ENCODE measurements at places on chromosomes 5 and 9.

DNA sequence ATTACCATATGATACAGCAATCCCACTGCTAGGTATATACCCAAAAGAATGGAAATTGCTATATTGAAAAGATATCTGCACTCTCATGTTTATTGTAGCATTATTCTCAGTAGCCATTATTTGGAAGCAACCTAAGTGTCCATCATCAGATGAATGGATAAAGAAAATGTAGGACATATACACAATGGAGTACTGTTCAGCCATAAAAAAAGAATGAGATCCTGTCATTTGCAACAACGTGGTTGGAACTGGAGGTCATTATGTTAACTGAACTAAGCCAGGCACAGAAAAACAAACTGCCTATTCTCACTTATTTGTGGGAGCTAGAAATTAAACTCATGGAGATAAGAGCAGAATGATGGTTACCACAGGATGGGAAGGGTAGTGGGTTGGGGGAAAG is 63.1 kb upstream of the TTC23L start:
- DNase-seq = no peak

DNA sequence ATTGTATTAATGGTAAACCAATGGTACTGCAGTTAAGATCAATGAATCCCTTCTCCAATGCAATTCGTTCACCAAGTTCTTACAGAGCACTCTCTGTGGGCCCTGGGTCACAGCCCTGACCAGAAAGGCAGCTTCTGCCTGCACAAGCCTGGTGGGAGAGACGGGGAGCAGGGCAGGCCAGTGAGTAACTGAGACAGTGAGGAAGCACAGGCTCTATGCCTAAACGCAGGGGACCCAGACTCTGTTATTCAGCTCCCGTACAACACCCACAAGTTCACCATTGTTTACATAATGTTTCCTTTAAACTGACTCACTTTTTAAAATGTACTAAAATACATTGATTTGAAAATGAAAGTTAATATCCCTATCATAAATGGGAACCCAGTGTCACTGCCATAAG is 40.5 kb upstream of the CTSL start:
- no peak for DNase-seq

DNA sequence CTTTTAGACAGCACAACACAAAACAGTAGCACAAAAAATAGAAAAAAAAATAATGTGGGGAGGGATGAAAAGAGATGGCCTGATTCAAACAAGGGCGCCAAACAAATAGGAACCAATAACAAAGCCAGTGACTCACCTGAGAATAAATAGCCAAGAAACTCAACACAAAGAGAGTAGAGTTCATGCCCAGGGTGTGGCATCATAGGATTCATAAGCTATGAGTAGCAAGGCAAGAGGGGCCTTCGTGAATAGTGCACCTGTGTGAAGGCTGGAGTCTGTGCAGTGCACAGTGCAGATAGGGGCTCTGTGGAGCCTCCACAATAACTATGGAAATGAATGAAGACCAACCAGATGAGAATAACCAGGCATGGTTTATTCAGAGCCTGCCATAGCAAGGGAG is 541.7 kb downstream of the SPOCK1 start:
- DNase-seq = no peak

DNA sequence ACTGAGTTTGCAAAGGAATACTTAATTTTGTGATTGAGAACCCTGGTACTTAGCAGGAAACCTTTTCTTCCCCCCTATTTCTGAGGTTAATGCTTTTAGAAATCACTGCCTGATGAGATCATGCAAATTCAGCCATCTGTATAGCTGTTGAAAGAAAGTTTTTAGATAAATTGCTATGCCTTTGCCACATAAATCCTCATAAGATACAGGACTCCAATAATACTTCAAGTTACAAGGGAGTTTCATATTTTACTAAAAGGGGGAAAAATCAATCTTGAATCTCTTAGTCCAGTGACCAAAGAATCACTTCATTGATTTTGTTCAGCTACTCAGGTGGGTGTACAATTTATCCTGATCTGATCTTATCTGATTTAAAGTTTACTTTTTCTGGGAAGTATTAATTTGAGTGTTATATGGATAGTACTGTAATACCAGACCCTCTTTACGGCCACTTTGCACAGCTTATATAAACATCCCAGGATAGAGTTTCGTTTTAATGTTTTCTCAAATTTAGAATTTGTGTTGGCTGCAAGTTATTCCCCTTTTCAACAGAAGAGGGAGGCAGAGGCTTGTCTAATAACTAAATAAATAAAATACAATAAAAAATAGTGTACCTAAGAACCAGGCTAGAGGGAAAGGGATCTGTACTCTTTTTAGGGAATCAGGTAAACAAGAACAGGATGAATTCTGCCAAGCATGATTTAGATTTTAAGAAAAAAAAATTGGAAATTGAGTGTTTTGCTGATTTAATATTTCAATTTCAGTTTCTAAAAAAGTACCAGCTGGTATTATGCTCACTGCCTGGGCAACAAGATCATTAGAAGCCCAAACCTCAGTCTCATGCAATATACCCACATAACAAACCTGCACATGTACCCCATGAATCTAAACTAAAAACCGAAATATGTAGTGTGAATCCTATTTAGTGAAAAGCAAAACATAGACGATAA is 69.1 kb downstream of the PSAT1 start:
- no peak for DNase-seq

GRCh38 chr5:98041661-98042060 is 731.8 kb upstream of the RGMB start:
- no peak for DNase-seq

DNA sequence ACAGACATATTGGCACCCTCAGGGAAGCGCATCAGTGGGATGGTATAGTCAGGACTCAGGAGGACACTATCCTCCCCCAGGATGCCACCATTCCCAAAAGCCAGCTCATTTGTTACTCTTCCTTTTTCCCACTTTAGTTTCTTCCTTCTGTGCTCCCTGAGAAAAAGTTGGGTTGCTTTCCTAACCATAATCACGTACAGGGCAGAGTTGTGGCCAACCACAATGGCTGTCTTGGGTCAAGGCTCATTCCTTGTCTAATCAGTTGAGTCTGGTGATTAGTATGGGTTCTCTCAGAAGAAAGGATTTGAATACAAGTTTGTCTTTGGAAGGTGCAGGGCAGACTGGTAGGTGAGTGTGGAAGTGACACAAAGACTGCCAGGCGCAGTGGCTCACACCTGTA is 26.6 kb upstream of the ATP6V1G1 start:
- DNase-seq = no peak

GRCh38 chr5:173271419-173271818 is 36.4 kb upstream of the NKX2-5 start:
- DNase-seq = no peak

DNA sequence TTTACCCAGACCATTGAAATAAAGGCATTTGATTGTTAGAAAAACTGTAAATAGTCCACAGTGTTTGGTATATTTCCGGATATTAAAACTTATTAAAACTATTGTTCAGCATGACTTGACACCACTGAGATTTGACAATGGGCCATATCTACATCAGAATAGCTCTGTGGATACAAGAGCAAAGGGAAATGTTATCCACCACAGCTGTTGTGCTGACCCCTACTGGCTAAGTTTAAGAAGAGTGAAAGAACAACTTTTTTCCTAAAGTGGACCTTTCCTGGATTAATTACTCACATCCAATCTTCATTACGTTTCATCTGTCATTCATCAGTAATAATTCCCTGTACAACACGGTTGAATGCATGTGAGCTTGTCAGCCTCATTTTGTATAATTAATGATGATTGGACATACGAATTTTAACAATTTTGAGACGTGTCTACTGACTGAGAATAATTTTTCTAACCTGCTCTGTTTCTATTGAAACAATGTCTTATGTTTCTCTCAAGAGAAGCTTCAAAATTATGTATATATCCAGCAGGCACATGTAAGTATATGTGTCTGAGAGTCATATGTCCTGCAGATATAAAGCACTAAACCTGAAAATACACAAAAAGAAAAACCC is 1952.6 kb downstream of the MAT2B start:
- DNase-seq = no peak
